ENCODE measurements at places on chromosomes 6 and 20.

- DNase-seq, result no peak
Observed at GRCh38 chr6:162198076-162198475, 529.5 kb downstream of the PRKN start.

DNA sequence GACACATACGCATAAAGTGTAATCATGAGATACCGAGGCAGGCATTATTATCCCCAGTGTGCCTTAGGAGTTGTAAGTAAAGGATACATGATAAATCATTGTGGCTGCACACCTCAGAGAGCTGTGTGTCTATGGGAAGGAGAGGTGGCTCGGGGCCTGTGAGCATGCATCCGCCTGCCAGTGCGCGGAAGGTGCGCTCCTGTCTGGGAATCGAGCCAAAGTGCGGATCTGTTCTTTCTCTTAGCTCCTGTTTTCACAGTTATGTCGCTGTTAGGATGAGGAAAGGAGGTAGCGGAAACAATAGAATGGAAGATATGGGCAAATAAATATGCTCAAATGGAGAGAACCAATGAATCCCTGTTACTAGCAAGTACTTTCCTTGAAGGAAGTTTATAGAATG is 98.0 kb downstream of the ANKRD6 start:
- no peak for DNase-seq

DNA sequence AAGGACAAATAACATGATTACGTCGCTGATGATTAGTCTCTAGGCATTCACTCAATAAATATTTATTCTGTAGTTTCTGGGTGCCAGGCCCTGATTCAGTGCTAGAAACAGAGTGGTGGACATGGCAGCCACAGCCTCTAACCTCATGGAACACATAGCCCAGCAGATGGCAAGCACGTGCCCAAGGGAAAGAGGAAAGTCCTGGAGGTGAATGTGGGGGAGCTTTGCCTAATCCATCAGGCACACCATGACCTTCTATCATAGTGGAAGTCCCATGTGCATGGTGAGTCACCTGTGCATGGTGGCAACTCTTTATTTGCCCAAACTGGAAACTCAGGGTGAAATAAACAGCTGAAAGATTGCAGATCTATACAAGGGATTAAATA is 143.0 kb upstream of the TNFAIP3 start:
- no peak for DNase-seq

DNA sequence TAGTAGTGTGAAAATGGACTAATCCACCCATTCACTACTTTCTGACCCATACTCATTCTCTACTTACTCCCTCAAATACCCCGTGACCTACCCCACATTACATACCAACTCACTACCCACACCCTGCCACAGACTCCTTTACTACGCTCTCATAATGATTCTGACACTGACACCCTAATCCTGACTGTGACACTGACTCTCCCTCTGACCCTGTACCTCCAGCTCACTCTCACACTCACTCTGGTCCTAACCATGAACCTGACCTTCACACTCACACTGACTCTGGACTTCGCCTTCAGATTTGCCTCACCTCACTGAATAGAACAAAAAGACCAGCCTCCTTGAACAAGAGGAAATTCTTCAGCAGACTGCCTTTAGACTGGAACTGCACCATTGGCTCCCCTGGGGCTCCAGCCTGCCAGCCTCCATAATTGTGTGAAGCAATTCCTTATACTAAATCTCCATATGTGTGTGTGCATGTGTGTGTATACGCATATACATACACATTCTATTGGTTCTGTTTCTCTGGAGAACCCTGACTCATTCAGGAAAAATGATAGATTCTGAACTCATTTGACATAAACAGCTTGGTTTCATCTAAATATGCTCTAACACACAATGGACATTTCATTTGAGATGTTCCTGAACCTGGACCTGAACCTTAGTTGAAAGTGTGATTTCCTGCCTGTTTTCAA is 10.5 kb upstream of the ZNF343 start:
- DNase-seq, result no peak

GRCh38 chr6:39964530-39964929 is 30.3 kb upstream of the MOCS1 start:
- no peak for DNase-seq
